Panc1 (cell line): ENCODE measurements at places on chromosomes 6 and 20.

GRCh38 chr20:46923550-46923949 is 28.9 kb downstream of the EYA2 start:
- no peak for DNase-seq

GRCh38 chr6:47034926-47035325 is 7.2 kb downstream of the ADGRF1 start:
- DNase-seq = no peak

DNA sequence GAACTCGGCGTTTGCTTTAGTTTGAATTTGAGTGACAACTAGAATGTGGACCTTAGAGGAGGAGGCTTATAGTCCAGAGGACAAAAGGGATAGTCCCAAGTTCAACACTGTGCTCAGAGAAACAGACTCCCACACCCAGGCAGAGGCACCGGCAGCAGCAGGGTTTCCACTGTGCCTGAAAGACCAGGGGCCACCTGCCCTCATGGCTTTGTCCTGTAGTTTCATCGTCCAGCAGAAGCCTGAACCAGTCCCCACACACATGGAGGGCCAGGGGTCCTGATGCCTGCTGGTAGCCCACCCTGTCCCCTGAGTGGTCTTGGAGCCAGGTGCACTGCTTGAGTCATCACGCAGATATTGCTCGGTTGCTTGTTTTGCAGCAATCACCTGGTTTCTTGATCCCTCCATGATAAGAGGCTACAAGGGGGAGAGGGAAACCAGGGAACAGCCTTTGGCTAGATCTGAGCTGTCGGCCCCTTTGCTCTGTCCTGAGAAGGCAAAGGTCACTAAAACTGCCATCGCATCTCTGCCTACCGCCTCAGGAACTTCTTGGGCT is 7.2 kb upstream of the ACSS1 start:
- no peak for DNase-seq

- no peak for DNase-seq
These were observed 121.4 kb downstream of the BMP2 start for GRCh38 chr20:6888736-6889395.

- no peak for DNase-seq
These were observed 38.5 kb downstream of the TRAM2 start for GRCh38 chr6:52538252-52538900.

- no peak for DNase-seq
These were observed 161.7 kb downstream of the RIMS1 start for GRCh38 chr6:72048080-72048479.

DNA sequence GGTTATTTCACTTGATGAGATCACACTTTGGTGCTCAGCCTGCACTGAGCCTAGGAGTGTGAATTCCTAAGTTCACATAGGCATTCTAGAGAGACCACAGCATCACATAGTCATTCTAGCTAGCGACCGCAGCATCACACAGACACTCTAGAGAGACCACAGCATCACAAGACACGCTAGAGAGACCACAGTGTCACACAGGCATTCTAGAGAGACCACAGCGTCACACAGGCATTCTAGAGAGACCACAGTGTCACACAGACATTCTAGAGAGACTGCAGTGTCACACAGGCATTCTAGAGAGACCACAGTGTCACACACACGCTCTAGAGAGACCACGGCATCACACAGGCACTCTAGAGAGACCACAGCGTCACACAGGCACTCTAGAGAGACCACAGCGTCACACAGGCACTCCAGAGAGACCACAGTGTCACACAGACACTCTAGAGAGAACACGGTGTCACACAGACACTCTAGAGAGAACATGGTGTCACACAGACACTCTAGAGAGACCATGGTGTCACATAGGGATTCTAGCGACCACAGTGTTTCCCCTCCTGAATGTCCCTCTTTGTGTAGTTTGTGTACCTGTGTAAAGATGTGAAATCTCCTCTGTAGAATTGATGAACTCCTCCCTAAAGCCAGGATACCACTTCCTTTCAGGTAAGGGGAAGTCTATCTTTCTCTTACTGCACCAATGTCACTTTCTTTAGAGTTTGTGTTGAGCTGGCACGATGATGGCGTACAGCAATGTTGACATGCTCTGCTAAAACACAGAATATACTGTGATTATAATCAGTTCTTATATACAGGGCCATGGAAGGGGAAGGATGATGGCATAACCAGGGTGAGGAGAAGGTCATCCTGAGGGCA is 169.4 kb downstream of the ZDHHC14 start:
- DNase-seq = no peak
